ENCODE measurements at places on chromosomes 3 and 15.

DNA sequence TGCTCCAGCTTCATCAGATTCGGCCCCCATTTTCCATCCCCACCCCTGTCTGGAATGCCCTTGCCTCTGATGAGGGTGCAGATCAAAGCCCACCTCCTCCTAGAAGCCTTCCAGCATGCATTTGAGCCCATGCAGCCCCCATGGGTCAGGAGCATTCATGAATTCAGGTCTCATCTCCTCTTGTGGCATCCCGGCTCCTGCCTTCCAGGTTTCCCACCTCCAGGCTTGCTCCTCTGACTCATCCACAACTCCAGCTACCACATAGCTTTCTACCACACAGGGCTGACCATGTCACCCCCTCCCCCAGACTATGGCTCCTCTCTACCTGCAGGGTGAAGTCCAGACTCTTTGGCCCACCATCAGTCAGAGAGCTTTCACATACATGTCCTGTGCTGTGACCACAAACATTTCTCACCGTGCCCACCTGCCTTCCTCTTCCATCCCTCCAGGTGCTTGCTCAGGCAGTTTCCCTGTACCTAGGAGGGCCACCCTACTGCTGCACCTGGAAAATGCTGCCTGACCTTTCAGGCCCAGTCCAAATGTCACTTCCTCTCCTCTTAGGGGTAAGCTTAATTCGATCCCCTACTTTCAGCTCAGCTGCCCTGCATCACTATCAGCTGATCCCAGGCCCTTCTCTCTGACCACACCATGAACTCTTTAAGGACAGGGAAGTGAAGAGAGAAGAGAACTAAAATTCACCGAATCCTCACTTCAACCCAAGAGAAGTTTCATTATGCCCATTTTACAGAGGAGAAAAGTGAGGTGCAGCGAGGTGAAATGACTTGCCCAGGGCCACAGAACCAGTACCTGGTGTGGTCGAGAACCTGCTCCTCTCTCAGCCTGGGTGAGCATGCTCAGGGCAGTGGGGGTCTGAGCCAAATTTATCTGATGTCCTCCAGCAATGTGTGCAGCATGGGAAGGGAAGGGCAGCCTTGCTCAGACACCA lies 13.7 kb upstream of the FGD5 start:
- DNase-seq, result no peak

- peak; percentile 30 for DNase-seq
These were observed 90.7 kb downstream of the IMPG2 start for GRCh38 chr3:101229681-101230080.

GRCh38 chr3:124362455-124362854 lies 367.8 kb upstream of the UMPS start:
- DNase-seq, result no peak

- no peak for DNase-seq
These were observed 10.5 kb upstream of the CCK start for GRCh38 chr3:42276141-42277132.

DNA sequence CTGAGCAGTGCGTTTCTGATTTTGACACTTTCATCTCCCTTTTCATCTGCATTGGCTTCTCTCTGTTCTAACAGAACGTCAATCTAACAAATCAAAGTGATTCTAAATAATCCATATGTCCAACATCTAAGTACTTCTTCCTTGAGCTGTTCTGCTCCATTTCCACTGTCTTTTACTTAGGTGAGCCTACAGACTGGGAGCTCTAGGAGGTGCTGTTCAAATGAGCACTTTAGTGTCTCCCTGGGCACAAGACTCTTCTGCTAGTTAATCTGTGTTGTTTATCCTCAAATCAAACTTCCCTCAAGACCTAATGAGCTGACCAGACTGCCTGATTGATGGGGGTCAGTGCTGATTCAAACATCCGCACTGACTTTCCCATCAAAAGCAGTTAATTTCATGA lies 408.1 kb downstream of the WDR72 start:
- DNase-seq, result no peak

- DNase-seq, result no peak
These were observed 22.0 kb upstream of the TATDN2 start for GRCh38 chr3:10226293-10226692.

GRCh38 chr3:125431912-125432790 lies 57.0 kb upstream of the ZNF148 start:
- DNase-seq, result peak; percentile 12

- DNase-seq, result no peak
These were observed 813.9 kb upstream of the GRM7 start for GRCh38 chr3:6047016-6047415.

DNA sequence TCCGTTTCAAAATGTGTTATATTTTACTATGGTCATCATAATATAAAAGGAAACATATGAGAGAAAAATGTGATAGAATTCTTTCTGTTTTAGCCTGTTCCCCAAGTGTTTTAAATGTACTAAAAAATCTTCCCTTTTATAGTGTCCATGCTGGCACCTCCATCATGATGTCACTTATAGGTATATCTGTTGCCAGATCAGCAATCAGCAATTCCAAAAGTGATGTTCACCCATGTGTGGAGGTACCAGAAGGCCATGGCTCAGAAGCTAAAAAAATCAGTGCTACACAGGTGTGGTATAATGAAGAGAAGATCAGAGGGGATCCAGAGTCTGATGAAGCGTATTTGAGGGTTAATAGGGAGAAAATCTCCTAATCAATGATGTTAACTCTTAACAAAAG lies 1.1 kb upstream of the GPR15 start:
- DNase-seq, result no peak

- DNase-seq, result no peak
These were observed 49.6 kb upstream of the PPARG start for GRCh38 chr3:12239301-12239700.

DNA sequence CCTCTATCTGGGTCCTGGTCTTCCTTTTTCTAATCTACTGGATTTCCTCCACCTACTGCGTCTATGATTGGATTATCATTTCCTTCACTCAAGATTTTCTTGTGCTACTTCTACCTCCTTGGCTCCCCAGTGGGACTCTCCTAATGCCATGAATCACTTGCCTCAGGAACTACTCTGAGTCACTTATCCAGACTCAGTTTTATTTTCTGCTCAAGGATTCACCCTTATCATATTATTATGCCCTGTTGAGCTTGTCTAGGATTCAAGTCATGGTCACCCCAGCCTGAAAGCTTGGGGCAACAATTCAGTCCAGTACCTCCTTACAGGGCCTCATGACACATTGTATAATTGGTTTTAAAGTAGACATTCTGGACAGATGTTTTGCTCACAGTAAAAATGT lies 968.1 kb downstream of the ROBO1 start:
- no peak for DNase-seq

- DNase-seq, result no peak
These were observed 46.0 kb downstream of the RARB start for GRCh38 chr3:25474052-25474451.
